ENCODE measurements at places on chromosomes 4 and X. TPM values are rescaled to one million over a fixed set of nuclear protein-coding genes. Genes with fewer than 3 reads are reported as not detected.

GRCh38 chr4:184282251-184282713 is 64.6 kb upstream of the ENPP6 start:
- H3K36me3 ChIP-seq = no peaks in the 10 kb centered on the region
- no peak overlapping the region for H3K27ac ChIP-seq
- no peak for DNase-seq
- H3K27me3 ChIP-seq = no peaks in the 10 kb centered on the region
- no peaks in the 10 kb centered on the region for H3K4me1 ChIP-seq

Gene CBLL2
- total RNA-seq = not detected

Gene CWH43
- not detected for total RNA-seq

DNA sequence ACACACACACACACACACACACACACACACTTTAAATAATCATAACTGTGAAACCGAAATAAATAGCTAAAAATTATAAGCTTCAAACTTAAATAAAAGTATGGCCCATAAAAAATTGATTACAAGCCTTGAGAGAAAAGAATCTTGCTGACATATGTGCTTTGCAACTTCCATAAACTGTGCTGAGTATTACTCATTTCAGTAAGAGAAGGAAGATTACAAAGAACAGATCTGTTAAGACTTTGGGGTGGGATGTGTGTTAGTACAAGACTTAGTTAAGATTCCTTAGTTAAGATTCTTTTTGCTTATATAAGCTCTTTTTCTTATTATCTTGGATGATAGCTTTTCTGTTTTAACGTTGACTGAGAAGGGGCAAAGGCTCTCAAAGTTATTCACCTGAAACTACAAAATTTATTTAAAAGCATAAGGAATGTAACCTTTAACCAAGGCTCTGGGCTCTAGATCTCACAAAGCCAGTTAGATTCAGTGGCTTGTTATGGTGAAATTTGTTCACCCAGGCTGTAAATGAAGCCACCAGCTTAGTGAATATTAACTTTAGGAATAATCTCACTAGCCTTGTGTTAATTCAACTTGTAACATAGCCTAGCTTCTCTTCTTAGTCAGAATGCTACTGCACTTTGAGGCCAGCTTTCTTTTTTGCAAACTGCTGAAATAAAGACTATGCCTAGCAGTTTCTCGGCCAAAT is 58.2 kb downstream of the ARSJ start:
- H3K27ac ChIP-seq = peak overlapping the region; percentile 83
- H3K4me3 ChIP-seq = no peak overlapping the region
- DNase-seq = no peak
- H3K4me1 ChIP-seq = peaks cover 63% of the 10 kb centered on the region

- no peaks in the 10 kb centered on the region for H3K36me3 ChIP-seq
- no peak overlapping the region for H3K27ac ChIP-seq
- H3K4me1 ChIP-seq = no peaks in the 10 kb centered on the region
- no peak for DNase-seq
- no peaks in the 10 kb centered on the region for H3K27me3 ChIP-seq
Observed at GRCh38 chrX:152575331-152575730, 62.4 kb upstream of the GABRQ start.

Gene KIT
- 10.8 TPM for total RNA-seq

GRCh38 chrX:24480400-24480865 is 15.3 kb downstream of the PDK3 start:
- DNase-seq = no peak
- H3K27ac ChIP-seq = no peak overlapping the region
- H3K4me1 ChIP-seq = peaks cover 2% of the 10 kb centered on the region

- H3K27ac ChIP-seq = peak overlapping the region; percentile 88
- peaks cover 23% of the 10 kb centered on the region for H3K36me3 ChIP-seq
- DNase-seq = no peak
- peak overlapping the region; percentile 69 for H3K4me3 ChIP-seq
Observed at GRCh38 chrX:115591856-115592842, 31.2 kb downstream of the PLS3 start.

DNA sequence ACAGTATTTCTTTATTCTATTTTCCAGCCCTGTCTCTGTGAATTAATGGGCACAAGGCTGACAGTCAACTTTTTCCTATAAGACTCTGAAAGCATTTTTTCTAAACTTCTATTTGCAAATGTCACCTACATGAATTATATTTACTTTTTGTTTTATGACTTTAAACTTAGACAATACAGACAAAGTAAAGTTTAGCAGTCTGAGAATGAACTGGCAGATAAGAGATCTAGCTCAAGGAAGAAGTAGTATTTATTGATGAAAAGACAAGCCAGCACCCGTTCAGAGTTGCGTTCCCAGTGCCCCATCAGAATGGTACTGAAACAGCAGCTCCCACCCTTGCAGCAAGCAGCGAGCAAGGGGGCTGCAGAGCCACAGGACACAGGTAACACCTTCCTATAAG is 148.5 kb downstream of the FAM13A start:
- no peaks in the 10 kb centered on the region for H3K27me3 ChIP-seq
- no peaks in the 10 kb centered on the region for H3K4me1 ChIP-seq
- H3K27ac ChIP-seq = no peak overlapping the region
- DNase-seq = no peak

DNA sequence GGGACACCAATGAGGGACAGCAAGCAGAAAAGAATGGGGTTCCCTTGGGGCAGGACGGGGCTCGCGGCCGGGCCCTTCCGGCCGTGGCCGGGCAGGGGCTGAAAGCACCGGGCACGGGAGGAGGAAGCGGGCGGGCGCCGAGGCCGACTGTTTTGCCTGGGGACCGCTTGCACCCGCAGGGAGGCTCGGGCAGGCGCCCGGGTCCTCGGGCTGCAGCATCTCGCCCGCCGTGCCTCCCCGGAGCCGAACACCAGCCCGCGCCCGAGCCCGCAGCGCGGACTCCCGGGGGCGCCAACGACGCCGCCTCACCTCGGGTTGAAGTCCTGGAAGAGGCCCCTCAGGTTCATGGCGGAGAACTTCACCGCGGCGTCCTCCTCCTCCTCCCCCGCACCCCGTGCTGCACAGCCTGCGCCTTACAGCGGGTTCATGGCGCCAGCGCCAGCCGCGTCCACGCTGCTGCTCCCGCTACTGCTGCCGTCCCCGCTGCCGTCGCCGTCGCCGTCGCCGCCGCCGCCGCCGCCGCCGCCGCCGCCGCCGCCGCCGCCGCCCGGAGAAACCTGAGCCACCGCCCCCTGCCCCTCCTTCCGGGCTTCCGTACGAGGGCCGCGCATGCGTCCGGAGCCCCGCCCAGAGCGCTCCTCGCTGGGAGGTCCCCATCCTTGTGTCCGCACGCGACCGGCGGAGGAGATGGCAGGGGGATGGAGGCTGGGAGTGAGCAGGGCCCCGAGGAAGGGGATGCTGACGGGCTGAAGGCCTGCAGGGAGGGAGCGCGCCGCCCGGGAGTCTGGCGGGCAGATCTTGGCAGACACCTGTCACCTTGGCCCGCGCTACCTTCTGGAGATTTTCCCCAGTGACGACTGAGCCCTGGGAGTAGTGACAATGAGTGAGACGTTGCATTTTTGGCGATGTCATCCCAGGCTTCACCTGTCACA is at the start of gene TMEM185A:
Gene TMEM185A, minus strand, starts transcription at position 559 of the 932 bp plus-strand sequence. Its CDS starts 212 bp downstream, at position 347.
- H3K36me3 ChIP-seq = no peaks in the 10 kb centered on the region
- H3K27me3 ChIP-seq = peaks cover 12% of the 10 kb centered on the region
- H3K4me3 ChIP-seq = peak within 1 kb of the TSS; percentile 91
- peak within 1 kb of the TSS; percentile 88 for H3K27ac ChIP-seq
- peak; percentile 89 for DNase-seq

Gene KLF8
- 0.18 TPM for total RNA-seq

DNA sequence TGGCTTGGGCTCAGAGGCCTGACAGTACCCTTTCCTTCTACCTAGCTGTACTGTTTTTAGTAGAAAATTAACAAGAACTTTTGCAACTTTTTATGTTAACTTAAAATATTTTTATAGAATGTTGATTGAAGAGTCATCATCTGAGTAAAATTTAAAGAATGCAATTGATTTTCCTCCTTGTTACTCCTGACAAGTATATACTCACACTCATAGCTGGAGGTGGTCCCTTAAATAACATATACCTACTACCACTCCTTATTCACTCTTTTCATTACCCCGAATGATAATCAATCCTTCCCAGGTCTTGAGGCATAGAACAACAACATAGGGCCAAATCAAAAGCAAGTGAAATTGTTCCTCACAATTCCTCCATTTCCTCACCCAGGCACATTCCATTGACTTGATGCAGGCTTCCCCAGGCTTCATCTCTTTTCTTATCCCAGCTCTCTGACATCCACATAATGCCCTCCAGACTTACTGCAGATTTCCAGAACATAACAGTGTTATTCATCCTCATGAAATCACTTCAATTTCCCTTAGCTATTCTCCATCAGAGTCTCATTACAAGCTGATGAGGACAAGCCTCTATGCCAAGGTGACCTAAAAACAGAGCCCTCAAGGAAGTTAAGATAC is 73.2 kb upstream of the ANXA10 start:
- no peak overlapping the region for H3K4me3 ChIP-seq
- H3K36me3 ChIP-seq = no peaks in the 10 kb centered on the region
- DNase-seq = no peak
- no peaks in the 10 kb centered on the region for H3K27me3 ChIP-seq
- H3K4me1 ChIP-seq = peaks cover 36% of the 10 kb centered on the region

- no peak overlapping the region for H3K27ac ChIP-seq
- H3K27me3 ChIP-seq = no peaks in the 10 kb centered on the region
- H3K4me1 ChIP-seq = peaks cover 31% of the 10 kb centered on the region
- no peak for DNase-seq
- no peaks in the 10 kb centered on the region for H3K36me3 ChIP-seq
Observed at GRCh38 chr4:138055890-138056289, 186.3 kb downstream of the SLC7A11 start.

DNA sequence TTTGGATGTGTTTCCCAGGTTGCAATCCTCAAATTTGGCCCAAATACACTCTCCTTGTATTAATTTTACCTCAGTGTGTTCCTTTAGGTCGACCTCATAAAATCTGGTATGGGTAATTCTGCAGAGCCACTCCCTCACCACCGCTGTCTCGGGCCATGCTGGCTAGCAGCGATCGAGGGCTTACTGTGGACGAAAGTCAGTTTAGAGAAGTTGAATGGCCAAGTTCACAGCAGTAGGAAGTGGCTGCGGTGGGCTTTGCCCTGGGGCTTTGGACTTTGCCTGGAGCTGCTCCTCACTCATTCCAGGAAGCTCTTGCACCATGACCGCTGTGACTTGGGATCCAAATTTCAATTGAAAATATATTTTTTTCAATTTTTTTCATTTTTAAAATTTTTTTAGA is 19.6 kb downstream of the TMEM187 start:
- no peaks in the 10 kb centered on the region for H3K36me3 ChIP-seq
- H3K27ac ChIP-seq = no peak overlapping the region
- H3K4me3 ChIP-seq = no peak overlapping the region
- H3K4me1 ChIP-seq = no peaks in the 10 kb centered on the region

GRCh38 chr4:110061076-110061475 is 137.3 kb downstream of the ELOVL6 start:
- H3K4me1 ChIP-seq = peaks cover 15% of the 10 kb centered on the region
- DNase-seq = no peak
- H3K27me3 ChIP-seq = no peaks in the 10 kb centered on the region

DNA sequence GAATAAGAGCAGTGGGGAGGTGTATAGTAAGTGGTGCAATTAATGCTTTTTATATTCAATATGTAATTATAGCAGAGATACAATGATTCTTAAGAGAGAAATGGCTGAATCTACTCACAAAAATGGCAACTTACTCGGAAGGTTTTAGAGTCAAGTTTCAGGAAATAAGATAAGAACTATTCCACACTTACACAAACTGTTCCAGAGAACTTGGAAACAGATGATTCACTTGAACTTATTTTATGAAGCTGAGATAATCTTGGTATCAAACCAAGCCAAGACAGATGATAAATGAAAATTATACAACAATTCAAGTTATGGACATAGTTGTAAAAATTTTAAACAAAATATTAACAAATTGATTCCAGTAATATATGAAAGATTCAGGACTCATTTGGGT is 311.3 kb upstream of the HS3ST1 start:
- H3K36me3 ChIP-seq = no peaks in the 10 kb centered on the region
- H3K27me3 ChIP-seq = no peaks in the 10 kb centered on the region
- DNase-seq = no peak
- no peak overlapping the region for H3K4me3 ChIP-seq

DNA sequence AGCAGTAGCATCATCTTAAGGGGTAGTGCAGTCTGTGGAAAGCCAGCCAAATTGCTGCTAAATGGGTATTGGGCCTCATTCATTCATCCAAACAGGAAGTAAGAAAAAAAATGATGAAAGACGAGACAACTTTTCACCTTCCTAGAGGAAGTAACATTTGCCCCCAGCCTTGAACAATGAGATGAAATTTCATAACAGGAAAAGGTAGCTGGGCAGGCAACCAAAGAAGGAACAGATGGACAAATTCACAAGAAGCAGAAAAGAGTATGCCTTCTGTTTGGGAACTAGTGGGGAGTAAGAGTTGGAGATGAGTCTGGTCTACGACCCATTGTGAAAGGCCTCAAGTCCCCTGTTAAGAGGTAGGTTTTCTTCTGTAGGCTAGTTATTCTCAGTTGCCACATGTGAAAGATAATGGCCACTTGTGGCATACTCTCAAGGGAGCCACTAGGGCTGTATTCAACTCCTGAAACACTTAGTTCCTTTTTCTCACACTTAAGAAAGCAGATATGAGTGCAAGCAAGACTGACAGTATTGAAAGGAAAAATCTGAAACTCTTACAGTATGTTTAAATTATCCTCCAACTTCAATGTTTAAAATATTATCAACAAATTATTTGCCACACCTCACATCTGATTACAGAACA is 190.4 kb downstream of the AR start:
- no peak overlapping the region for H3K27ac ChIP-seq
- no peaks in the 10 kb centered on the region for H3K36me3 ChIP-seq
- no peak for DNase-seq
- no peaks in the 10 kb centered on the region for H3K4me1 ChIP-seq

Gene TLR3
- 8.2 TPM for total RNA-seq

DNA sequence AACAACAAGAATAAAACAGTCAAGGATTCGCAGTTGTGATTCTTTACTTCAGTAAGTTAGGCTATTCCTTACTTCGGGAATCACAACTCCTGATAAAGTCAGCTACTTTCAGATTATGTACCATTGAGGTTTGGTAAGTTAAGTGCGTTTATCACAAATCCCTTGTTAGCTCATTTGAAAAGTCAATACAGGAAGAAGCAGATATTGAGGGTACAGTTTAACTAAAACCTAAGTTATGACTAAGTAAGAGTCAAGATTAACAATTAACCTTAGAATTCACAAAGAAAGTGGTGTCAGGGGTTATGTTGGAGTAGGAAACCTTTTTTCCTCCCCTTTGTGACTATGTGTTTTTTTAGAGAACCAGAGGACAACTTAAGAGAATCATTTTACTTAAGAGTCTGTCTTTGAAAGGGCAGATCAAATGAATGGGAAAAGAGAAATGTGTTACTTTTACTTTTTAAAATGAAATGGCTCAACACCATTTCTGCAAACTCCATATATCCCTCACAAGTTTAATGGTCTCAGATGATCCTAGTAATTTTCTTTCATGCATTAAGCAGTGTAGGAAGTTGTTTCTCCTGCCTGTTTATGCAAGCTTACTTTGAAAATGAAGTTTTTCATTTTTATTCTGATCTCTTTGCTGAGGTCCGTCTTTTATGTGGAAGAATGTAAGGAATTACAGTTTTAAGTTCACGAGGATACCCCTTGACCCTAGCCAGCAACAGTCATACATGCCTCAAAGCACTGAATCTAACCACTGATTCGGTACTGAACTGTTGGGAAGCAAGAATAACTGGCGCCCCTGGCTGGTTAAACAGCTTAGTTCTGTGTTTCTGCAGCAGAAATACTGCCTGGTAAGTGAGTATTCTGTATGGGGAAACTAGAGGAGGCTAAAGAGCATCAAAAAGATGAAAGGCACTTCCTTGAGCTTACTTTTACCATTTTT is 211.7 kb downstream of the SLC4A4 start:
- no peak overlapping the region for H3K4me3 ChIP-seq
- peak overlapping the region; percentile 55 for H3K27ac ChIP-seq
- H3K4me1 ChIP-seq = peaks cover 50% of the 10 kb centered on the region
- no peak for DNase-seq
- peaks cover 19% of the 10 kb centered on the region for H3K36me3 ChIP-seq

Measured in osteocyte (in vitro differentiated cells).